ENCODE measurements at places on chromosomes 6 and 20. TPM values are rescaled to one million over a fixed set of nuclear protein-coding genes. Genes with fewer than 3 reads are reported as not detected.

GRCh38 chr6:149129371-149130077, 188.0 kb upstream of the TAB2 start:
- no peak for DNase-seq

- DNase-seq: no peak
Observed at GRCh38 chr6:149218915-149219314, 98.6 kb upstream of the TAB2 start.

DNA sequence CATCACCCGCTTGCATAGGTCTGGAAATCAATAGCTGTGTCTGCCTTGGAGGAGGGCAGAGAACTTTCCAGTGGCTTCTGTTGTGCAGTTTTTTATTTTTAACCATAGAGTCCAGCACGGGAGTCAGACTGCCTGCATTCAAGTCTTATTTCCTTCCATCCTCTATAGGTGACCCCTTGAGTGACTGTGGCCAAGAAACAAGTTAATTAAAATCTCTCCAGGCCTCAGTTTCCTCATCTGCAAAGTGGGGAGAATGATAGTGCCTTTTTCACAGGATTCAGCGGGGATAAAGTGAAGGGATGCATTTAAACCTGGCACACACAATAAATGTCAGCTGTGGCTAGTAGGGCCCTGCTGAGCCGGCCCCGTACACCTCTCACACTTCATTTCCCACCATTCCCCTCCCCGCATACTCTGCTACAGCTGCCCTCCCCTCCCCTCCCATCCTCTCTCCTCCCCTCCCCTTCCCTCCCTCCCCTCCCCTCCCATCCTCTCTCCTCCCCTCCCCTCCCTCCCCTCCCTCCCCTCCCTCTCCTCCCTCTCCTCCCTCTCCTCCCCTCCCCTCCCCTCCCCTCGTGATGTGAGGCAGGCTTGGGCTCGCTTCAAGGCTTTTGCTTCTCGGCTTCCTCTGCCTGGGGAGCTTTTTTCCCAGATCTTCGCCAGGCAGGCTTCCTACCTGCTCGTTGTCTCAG, 150.5 kb downstream of the TFAP2C start:
- no peak for DNase-seq

GRCh38 chr6:105573556-105573955, 170.7 kb upstream of the PREP start:
- DNase-seq: no peak

SCP2D1 gene
- not detected for total RNA-seq

GRCh38 chr6:90467546-90467945, 119.3 kb downstream of the MAP3K7 start:
- no peak for DNase-seq

GRCh38 chr6:10545482-10545881, 24.3 kb downstream of the GCNT2 start:
- DNase-seq: no peak

- no peak for DNase-seq
Observed at GRCh38 chr6:98904096-98904495, 43.6 kb downstream of the FBXL4 start.

DNA sequence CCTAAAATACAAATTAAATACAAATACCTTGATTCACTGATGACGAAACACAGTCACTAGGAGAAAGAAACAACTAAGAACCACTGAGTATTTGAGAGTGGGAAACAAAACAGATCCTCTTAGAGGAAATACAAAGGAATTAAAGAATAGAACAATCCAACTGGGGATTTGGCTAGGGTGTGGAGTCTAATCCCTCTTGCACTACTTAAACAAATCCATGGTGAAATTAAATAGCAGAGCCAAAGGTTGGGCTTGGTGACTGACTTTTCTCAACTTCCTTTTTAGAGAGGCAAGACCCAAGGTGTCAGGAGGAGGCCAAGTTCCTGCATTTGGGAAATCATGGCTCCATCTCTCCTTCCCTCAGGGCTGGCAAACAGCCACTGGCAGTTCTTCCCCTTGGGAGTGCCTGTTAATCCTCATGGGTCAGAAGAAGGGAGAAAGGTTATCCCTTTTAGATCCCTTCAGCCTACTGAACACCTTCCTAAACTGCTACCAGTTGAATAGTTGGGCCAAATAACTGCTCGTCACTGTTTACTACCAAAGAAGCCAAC, 101.2 kb upstream of the TRAF3IP2 start:
- no peak for DNase-seq

DNA sequence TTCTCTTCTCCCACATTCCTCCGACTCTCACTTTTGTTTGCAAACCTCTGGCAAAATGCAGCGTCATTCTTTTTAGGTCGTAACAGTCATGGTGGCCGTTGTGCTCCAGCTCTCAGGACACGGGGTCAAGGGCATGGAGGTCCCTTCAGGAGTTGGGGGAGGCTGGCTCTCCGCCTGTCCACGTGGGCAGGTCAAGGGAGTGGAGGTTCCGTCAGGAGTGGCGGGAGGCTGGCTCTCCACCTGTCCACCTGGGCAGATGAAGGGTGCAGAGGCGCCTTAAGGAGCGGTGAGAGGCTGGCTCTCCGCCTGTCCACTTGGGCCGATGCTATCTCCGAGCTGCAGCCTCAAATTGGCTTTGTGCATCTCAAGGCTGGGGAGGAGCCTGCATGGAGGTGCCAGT, 98.0 kb downstream of the ERMARD start:
- no peak for DNase-seq

SLA2 gene
- 87.3 TPM for total RNA-seq

LPIN3 gene
- total RNA-seq: 4.6 TPM

MTFR2 gene
- total RNA-seq: 26.3 TPM

DNA sequence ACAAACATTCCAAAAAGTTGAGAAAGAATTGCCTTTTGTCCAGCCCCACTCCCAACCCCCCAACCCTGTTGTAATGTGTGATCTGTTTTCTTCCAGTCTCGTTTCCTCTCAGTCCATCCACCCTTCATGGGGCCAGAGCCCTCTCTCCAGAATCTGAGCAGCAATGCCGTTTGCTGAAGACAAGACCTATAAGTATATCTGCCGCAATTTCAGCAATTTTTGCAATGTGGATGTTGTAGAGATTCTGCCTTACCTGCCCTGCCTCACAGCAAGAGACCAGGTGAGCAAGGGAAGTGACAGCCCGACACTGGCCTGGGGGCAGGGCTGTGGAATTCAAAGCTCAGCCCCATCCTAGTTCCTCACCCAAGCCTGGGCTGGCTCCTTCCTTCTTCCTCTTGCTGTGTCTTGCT, 7.8 kb downstream of the MAVS start:
- DNase-seq: no peak

GRCh38 chr20:49700411-49701185, 13.1 kb downstream of the B4GALT5 start:
- no peak for DNase-seq

GRCh38 chr6:39685489-39685826, 39.8 kb downstream of the KIF6 start:
- no peak for DNase-seq

DNA sequence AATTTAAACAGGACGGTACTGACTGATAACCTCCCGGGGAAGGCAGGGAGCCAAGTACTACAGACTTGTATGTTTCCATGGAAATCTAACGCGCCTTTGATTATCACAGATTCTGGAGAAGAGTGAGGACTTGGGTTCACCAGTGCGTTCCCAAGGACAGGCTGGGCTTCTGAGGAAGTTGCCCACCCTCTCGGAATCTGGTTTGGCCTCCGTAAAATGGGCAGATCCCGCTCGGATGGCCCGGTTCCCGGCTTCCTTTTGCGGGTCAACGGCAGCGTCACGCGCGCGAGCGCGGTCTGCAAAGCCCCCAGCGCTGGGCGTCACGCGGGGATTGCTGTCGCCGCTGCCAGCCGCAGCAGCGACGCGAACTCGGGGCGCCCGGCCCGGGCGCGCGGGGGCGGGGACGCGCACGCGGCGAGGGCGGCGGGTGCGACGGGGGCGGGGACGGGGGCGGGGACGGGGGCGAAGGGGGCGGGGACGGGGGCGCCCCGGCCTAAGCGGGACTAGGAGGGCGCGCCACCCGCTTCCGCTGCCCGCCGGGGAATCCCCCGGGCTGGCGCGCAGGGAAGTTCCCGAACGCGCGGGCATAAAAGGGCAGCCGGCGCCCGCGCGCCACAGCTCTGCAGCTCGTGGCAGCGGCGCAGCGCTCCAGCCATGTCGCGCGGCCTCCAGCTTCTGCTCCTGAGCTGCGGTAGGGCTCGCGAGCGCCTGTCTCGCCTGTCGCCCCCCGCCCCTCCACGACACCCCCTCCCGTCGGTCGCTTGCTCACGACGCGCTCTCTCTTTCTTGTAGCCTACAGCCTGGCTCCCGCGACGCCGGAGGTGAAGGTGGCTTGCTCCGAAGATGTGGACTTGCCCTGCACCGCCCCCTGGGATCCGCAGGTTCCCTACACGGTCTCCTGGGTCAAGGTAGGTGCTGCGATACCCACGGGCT, at the start of gene CD83:
TSS of gene CD83 (plus strand) at position 615 of the 933 bp plus-strand sequence. CDS start at position 655, 40 bp downstream.
- peak; percentile 81 for DNase-seq

- DNase-seq: no peak
Observed at GRCh38 chr6:7041511-7042026, 66.2 kb upstream of the RREB1 start.

SCGN gene
- total RNA-seq: not detected

SIRPB2 gene
- not detected for total RNA-seq

GRCh38 chr20:51978070-51978501, 175.8 kb upstream of the SALL4 start:
- no peak for DNase-seq

C6orf132 gene
- not detected for total RNA-seq

- DNase-seq: no peak
Observed at GRCh38 chr6:971981-972640, 279.2 kb upstream of the EXOC2 start.

- DNase-seq: no peak
Observed at GRCh38 chr6:37628611-37629320, 68.9 kb downstream of the MDGA1 start.

DNA sequence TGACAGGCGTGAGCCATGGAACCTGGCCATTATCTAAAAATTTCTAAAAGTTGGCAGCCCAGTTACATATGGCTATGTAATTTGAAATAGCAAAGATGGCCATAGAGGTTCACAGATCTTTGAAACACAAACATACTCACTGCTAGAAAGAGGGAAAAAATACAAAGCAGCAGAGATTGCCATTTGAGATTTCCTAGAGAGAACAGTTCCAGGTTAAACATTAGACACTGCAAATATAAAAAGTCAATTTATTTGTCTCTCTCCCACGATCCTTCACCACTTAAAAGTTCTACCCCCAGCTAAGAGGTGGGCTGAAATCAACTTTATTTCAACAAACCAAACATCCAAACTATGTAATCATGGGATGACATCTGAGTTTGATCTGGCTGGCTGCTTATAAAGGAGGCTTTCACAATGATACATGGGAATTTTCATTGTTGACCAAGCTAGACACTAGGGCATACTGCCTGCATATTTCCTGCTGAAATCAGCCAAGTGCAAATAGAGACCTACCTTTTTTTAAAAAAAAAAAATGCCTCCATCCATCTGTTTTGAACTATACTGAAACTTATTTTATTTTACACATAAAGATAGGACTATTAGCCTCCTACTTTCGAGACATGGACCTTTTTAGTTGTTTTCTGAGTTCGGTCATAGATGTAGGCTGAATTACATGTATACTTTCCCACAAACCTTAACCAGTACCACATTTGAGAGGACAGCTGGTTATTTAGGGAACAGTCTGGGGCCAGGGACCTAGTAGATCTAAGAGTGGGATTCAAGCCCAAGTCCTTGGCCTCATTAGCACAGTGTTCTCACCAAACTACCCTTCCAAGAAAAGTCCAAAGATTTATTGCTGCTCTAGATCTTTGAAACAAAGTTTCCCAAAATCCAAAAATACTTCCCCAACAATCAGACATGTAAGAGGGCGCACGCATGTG, 16.6 kb downstream of the DCDC2 start:
- no peak for DNase-seq

- no peak for DNase-seq
Observed at GRCh38 chr6:139641376-139641775, 266.9 kb upstream of the CITED2 start.

CDK5RAP1 gene
- 33.1 TPM for total RNA-seq

All from activated CD4-positive, alpha-beta T cell treated with anti-CD3 and anti-CD28 coated beads, Interleukin-2, amount 10 ng/mL, durations not matched to agents 7 days and 5 days (primary cell).